ENCODE measurements at places on chromosomes 13 and 19. TPM values are rescaled to one million over a fixed set of nuclear protein-coding genes. Genes with fewer than 3 reads are reported as not detected.

The ARHGEF1 gene
- 27.3 TPM for total RNA-seq

The VAV1 gene
- total RNA-seq = 1.7 TPM

The SEMA6B gene
- under 0.01 TPM for total RNA-seq

The TEX29 gene
- not detected for total RNA-seq

The CASP14 gene
- total RNA-seq = under 0.01 TPM

The THSD1 gene
- total RNA-seq = 24.2 TPM

The FGF21 gene
- total RNA-seq = 0.34 TPM

The SSC5D gene
- total RNA-seq = 0.36 TPM

The ACTMAP gene
- total RNA-seq = 1.4 TPM

The NUMBL gene
- total RNA-seq = 24.3 TPM

The LRRC4B gene
- not detected for total RNA-seq

The NR2F6 gene
- 99.5 TPM for total RNA-seq

The VN1R2 gene
- not detected for total RNA-seq

The ZNF560 gene
- total RNA-seq = 1.6 TPM

The SIGLEC8 gene
- total RNA-seq = not detected

The PRTN3 gene
- total RNA-seq = not detected
